Activated T-cell treated with anti-CD3 and anti-CD28 coated beads, Interleukin-2, amount 50 U/mL, for 1 hour (primary cell): ENCODE measurements at places on chromosomes 5 and 9.

GRCh38 chr5:109681763-109682162 lies 8.0 kb upstream of the MAN2A1 start:
- DNase-seq: no peak

DNA sequence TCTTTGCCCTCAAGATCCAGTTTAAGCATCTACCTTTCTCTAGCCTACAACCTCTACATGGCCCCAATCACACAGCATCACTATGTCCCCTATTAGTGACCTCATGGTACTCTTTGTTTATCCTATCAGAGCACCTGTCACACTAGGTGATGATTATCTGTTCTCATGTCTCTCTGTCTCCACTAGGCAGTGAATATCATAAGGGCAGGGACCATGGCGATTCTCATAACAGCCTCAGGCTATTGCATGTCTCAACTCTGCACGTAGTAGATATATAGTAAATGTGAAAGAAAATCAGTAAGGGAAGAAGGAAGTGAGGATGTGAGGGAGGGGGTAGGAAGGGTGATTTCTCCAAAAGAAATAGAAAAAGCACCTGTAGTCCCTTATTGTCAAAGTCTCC lies 311.0 kb downstream of the NSG2 start:
- DNase-seq: no peak

DNA sequence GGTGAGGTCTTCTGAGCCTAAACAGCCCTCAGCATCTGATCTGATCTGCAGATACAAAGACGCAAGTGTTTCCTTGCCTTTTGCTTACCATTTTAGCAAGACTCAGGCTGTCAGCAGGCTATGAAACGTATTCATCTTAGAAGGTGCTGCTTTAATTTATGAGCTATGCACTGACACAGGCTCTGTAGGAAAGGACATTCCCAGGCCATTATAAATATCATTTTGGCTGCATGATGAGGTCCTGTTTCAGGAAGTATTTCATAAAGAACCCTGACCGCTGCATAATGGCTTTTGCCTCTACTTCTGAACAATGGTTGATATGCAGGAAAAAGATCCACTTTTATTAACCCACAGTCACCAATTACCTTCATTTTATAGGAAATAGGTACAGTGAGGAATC lies 98.4 kb upstream of the CAST start:
- no peak for DNase-seq

GRCh38 chr5:92909602-92909962 lies 671.4 kb downstream of the NR2F1-AS1 start:
- DNase-seq: no peak

DNA sequence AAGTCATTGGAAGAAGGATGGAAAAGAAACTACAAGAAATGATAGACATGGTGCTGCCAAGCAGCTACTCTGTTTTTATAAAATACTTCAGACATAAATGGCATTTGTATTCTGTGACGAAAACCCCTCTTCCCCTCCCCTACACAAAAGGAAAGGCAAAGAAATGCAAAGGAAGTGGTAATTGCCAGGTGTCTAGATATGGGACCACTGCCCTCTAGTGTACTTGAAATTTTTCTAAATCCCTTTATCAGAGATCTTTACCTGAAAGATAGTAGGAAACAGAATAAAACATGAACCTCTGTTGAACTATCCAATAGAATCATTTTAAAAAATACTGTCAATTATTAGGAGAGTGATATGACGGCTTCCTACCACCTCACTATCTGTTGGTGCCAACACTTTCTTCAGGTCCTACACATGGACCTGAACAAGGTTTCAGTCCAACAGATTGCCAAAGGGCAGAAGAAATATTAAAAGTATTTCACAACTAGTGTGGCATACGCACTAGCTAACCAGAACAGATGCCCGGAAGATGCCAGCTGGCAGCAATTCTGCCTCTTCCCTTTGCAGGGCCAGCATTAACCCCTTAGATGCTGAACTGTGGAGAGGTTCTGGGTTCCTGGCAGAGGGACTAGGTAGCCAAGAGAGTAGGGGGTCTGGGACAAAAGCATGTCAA lies 104.1 kb downstream of the TSSK1B start:
- DNase-seq: no peak

DNA sequence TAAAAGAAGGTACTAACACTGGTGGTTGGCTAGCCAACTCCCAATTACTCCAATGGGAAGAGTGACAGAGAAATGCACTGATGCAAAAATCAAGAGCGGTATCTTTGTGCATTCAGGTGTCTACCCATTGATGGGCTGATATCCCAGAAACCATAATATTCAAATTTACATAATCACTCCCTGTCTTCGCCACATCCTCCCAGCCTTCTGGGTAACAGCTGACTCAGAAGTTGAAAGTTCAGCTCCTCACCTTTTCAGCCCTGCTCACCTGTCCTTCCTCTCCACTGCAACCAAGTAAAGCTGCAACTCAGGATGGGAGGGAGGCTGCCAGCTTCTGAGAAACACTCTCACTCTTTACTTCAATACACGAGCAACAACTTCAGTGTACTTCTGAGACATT lies 6.9 kb downstream of the SUSD1 start:
- DNase-seq: no peak

DNA sequence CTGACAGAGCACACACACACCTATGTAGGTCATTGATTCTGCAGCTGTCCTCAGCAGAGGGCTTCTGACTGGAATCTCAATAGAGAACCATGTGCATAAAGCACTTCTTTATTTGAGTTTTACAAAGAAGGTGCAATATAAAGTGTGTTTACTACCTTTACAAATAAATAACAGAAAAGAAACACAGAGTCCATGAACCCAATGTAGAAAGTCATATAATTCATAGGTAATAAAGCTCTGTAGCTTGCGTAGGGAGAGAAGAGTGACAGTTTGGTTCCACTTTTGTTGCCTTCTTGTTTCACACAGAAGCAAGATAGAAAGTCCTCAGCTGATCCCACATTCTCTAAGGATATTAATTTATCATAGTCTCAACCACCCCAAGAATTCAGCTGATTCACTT lies 149.5 kb downstream of the GABRG2 start:
- DNase-seq: no peak

DNA sequence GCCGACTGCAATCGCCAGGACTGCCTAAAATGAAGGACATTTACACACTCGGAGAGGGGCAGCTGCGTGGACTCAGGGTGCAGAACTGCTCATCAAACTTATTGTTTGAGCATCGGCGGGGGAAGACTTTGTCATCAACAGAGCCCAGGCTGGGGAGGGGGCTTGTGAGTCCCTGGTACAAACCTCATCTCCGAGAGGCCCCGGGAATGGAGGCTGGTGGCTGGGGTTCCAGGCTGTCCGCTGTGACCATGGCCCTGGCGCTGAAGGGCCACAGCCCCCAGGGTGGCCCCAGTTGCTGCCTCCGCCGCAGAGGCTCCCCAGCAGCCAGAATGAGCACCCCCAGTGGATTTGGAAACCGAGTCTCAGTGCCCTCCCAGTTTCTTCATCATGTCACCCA lies 46.1 kb upstream of the RNU6ATAC start:
- DNase-seq: no peak

DNA sequence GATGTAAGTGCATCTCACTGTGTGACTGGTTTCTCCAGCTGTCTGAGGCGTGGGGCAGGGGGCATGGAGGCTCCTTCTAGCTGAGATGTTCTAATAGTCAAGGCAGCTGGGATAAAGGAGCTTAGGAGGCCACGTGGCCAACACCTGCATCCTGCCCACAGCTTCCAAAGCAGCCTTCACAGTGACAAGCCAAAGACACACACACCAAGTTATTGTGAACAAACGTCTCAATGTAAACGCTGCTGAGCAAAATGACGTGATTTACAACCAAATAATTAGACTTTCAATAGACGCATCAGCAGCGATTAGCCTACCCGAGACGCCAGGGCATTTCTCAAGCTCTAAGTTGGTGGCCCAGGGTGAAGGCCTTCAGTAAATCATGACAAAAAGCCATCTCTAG lies 23.2 kb upstream of the SLC25A51 start:
- DNase-seq: no peak

DNA sequence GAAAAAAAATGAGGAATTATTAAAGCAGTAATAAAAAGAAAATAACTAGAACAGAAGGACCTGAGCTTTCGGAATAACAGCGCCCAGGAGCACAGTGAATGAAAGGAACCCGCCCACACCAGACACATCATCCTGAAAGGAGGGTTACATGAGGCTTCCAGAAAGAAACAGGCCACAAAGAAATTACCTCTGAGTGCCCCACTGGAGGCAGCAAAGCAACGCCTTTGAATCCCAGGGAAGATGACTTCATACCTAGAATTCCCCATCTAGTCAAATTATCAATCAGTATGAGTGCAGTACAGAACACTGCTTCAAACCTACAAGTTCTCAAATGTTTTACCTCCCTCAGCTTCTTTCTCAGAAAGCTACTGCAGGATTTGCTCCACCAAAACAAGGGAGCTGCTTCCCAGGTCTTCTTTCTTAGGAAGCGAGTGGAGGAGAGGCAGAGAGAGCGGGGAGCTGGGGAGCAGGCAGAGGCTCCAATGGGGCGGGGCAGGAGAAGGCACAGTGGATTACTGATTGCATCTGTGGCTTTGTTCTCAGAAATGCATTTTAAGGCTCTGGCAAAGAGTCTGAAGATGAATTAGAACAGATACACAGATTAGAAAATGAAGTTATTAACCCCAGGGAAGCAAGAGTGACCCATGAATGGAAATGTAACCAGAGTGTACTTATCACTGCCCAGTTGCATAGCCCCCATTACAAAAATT lies 87.1 kb downstream of the SEMA4D start:
- DNase-seq: no peak

GRCh38 chr9:34375901-34376595 lies 650 bp downstream of the MYORG start:
- peak; percentile 63 for DNase-seq

DNA sequence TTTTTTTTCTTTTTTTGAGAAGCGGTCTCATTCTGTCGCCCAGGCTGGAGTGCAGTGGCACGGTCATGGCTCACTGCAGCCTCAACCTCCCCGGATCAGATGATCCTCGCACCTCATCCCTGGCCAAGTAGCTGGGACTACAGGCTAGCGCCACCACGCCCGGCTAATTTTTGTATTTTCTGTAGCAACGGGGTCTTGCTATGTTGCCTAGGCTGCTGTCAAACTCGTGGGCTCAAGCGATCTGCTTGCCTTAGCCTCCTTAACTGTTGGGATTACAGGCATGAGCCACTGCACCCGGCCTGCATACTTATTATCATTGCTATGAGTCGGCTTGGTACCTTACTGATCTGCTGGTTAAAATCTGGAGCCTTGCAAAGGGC lies 790 bp upstream of the IARS1 start:
- DNase-seq: peak; percentile 26

GRCh38 chr5:133398646-133399101 lies 213.7 kb downstream of the FSTL4 start:
- no peak for DNase-seq

GRCh38 chr9:1053986-1054425 lies 3.8 kb downstream of the DMRT2 start:
- no peak for DNase-seq

- DNase-seq: no peak
Observed at GRCh38 chr9:94511955-94512265, 43.0 kb upstream of the PCAT7 start.

DNA sequence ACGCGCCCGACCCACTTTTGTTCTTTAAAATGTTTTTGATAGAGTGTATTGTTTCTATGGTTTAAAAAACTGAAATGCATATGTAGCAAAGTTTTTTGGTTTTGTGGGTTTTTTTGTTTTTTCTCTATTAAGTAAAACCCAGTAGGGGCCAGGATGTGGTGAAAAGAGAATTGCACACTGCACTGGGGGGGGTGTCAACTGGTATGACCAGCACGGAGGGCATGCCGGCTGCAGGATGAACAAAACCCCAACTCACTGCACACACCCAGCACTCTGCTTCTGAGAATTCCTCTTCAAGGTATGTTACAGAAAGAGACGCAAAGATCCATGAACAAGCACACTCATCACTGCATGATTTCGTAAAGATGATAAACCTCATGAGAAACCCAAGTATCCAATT lies 75.0 kb downstream of the STK10 start:
- peak; percentile 69 for DNase-seq

- DNase-seq: no peak
Observed at GRCh38 chr9:26523577-26523976, 369.0 kb downstream of the CAAP1 start.

DNA sequence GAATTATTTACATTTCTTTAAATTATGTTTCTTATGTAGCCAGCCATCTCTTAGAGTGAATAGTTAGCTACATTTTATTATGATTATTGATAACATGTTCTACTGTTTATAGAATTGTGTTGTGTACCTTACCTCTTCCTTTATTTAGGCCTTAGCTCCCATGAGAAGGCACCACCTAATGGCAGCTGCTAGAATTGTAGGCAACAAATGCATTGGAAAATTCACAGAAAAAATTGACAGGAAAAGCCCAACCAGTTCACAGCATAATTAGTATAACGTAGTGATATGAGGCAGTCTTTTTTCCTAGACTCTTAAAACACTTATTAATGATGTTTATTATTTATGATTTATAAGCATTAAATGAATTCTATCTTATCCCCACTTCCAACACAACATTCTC lies 175.8 kb downstream of the WDR70 start:
- no peak for DNase-seq

DNA sequence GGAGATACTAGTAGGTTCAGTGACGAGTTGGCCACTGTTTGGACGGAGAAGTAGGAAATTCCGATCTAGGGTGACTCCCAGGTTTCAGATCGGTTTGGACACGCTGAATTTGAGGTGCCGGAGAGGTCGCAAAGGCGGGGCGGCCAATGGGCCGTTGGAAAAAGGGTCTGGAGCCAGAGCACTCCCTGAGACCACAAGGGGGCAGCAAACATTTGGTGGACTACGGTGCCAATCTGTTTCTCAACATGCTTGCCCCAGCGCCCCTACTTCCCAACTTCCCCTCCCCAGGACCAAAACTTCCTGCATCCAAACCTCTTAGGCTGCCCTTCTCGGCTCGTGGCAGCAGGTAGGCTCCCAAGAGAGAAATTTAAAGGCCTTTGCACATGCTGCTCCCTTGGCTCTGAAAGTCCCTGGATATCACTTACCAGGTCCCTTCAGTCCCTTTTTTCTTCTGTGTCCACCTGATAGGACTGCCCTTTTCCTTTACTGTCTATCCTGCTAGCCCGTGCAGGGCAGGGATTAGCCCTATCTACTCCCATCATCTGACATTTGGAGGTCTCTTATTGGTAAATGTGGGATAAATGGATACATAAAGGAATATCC lies 992 bp upstream of the RPP25L start:
- DNase-seq: peak; percentile 68
